ENCODE measurements at places on chromosomes 13 and 19.
A peak's percentile ranks its signal among the peaks of the same experiment; 100 is the strongest.

- DNase-seq = no peak
Measured at GRCh38 chr19:6412447-6413091, 12.0 kb downstream of the KHSRP start.

DNA sequence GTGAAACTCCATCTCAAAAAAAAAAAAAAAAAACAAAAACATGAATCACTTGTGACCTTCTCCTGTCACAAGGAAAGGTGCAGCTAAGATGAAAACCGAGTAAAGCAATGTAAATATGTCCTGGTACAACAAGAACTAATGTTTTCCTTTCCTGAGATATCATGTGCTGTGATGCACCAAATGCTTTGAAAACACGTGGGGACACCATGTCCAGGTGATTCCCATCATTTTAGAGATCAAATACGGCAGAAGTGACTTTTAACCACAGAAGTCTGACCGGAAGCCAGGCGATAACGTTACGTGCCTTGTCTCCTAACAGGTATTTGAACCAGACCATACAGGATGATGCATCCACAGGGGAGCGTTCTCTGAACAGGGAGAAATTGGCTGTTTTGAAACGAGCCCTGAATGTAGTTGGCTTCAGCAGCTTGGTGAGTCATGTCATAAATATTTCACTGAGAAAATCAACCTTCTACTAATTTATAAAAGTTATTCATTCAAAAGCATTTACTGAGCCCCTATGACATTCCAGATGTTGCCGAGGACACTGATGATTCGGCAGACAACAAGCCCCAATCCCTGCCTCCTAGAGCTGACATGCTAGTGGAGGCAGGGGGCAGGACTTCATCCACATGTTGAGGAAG lies 328.1 kb downstream of the MYO16 start:
- no peak for DNase-seq

DNA sequence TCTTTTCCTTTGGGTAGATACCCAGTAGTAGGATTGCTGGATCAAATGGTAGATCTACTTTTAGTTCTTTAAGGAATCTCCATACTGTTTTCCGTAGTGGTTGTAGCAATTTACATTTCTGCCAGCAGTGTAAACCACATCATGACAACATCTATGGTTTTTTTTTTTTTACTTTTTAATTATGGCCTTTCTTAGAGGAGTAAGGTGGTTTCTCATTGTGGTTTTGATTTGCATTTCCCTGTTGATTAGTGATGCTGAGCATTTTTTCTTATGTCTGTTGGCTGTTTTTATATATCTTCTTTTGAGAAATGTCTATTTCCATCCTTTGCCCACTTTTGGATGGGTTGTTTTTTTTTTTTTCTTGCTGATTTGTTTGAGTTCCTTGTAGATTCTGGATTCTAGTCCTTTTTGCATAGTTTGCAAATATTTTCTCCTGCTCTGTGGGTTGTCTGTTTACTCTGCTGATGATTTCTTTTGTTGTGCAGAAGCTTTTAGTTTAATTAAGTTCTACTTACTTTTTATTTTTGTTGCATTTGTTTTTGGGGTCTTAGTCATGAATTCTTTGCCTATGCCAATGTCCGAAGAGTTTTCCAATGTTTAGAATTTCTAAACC lies 38.8 kb downstream of the TDRD3 start:
- no peak for DNase-seq

DNA sequence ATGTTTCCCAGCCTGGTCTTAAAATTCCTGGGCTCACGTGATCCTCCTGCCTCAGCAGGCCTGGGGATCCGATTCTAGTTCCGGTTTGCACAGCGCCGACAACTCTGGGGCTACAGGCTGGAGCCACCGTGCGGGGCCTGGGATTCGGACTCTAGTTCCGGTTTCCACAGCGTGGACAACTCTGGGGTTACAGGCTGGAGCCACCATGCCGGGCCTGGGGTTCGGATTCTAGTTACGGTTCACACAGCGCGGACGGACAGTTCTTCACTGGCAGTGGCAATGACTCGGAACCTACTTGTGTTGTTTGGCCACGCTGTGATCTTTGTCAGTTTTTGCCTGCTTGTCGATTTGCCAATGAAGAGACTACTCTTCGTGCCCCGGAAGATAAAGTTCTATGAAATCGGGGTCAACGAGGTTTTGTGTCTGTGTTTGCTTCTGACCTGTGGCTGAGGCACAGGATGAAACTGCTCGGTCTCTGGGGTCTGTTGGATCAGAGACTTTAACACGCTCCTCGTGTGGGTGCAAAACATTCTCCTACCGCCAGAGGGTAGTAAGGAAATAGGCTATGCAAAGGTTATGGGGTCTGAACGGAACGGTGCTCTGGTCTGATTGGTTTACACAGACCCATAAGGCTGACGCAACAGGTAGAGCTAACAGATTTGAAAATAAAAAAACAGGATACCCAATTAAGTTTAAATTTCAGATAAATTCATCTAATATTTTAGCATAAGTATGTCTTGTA lies 12.1 kb upstream of the ZSCAN1 start:
- no peak for DNase-seq

- DNase-seq = no peak
Measured at GRCh38 chr13:94455414-94455813, 24.1 kb downstream of the DCT start.

- DNase-seq = no peak
Measured at GRCh38 chr13:26300140-26300539, 46.2 kb downstream of the CDK8 start.

DNA sequence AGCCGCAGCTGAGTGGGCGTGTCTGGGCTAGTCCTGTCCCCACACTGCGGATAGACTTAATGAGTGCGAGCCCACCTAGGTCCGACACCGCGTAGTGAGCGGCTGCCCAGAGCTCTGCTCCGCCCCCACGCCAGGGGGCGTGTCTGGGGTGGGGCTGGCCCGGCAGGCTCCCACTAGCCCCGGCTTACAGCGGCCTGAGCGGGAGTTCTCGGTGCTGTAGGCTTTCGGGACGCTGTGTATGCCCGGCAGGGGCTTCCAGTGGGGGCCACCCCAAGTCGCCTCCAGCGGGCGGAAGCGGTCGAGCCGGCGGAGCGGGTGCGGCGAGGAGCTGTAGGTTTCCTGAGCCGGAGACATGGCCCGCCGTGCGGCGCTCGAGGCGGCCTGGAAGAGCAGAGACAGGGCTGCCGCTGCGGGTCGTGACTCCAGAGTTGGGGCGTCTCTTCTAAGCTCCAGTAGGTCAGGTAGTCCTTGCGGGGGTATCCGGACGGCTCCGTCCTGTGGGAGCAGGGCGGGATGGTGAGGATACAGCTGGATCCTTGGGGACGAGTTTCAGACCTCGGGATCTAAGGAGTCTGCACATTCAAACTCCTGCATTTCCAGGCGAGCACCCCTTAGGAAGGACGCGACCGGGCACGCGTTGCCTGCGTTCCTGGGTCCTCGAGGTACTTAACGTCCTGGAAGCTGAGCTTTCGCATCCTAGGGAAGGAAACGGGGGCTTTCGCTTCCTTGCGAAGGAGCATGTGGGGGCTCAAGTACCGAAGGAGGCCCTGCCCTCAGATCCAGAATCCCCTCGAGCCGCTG lies 1.2 kb downstream of the CGB7 start:
- peak; percentile 75 for DNase-seq

GRCh38 chr19:53612762-53613526 lies 18.9 kb upstream of the DPRX start:
- DNase-seq = no peak

DNA sequence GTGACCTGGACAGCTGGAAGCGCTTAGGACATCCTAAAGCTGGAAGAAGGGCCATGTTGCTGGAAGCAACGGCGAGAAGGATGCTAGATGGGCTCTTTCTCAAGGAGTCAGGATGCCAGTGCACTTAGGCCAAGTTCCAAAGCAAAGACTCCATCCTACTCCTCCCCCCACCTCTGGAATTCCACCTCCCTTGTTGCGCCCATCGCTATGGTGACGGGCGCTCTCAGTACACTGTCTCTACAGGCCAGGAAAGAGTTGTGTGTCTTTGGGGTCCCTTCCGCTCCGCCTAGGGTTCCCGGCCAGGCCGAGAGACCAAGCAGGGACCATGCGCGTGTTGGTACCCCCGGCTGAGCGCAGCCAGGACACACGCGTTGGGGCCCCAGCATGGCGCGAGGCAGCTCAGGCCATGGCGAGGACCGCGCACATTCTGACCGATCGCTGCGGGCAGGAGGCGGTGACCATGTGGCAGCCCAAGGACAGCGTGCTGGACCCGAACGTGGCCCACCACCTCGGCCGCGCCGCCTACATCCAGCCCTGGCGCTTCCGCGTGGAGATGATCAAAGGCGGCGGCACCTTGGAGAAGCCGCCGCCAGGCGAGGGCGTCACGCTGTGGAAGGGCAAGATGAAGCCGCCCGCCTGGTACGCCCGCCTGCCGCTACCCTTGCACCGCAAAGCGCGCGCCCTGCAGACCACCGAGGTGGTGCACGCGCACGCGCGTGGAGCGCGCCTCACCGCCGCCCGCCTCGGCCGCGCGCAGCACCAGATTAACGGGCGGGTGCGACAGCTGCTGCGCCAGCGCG lies 31.0 kb upstream of the SLC1A6 start:
- DNase-seq = no peak

GRCh38 chr13:113584870-113585671 lies 518 bp downstream of the TFDP1 start:
- peak; percentile 65 for DNase-seq

DNA sequence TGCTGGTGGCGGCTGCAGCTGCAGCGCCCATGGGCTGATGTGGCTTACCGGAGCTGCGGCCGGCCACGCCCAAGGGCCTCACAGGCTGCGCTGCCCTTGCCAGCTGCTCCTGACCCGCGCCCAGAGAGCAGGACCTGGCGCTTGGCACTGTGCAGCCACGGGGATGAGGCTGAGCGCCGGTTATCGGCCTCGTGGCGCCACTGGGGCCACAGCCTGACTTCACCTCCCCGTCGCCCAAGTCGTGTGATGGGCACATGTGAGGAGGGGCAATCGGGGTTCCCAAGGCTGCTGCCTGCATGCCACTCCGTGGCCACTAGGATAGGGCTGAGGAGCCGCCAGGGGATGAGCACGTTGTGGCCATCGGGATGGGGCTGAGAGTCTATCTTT lies 77.2 kb upstream of the PABPC3 start:
- no peak for DNase-seq
